ENCODE measurements at places on chromosomes 5 and 9.

- no peak for DNase-seq
These were observed 550.8 kb downstream of the CDH9 start for GRCh38 chr5:26487553-26487952.

GRCh38 chr9:23774266-23774665 lies 51.8 kb downstream of the ELAVL2 start:
- no peak for DNase-seq

DNA sequence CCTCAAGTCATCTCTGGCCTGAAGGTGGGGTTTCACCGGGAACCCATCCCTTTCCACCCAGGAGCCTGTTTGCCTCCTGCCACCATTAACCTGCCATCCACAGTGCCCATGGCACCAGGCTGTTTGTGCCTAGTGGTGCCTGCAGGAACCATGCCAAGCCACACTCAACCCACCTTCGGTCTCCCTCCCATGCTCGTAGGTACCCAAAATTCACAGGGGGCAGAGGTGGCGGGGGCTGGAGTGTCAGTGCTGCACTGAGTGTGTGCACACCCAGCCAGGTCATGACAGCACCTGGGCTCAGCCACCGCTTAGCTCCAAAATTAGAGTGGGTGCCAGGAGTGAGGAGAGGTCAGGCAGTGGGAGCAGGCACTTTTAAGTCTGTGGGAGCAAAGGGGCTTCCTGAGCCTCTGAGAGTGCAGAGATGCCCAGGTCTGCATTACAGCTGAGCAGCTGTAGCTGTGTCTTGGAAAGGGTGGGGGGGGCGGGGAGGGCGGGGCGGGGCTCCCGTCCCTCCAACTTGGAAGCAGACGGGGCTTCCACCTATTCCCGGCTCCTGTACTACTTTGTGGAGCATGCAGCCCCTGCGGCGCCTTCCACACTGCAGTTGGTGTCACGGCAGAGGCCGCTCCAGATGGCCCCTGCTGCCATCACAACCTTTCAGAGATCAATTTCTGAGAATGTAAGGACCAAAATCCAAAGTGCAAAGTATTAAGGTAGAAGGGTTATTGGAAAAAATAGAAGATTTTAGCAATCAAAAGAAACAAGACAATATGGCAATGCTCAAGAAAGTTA lies 2396.8 kb upstream of the C9orf72 start:
- no peak for DNase-seq

DNA sequence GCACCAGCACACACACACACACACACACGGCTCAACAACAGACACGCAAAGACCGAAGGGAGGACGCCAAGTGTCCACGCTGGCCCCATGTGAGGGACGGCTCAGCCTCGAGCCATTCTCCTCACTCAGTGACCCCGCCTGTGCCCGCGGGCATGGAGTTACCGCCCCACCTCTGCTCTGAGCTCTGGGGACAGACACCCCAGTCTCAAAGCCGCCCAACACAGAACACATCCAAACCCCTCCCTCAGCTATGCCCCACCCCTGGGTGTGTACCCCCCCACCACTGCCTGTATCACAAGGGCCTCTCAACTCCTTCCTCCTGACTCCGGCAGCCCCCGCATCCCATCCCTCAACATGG lies 81.2 kb downstream of the CAMSAP1 start:
- no peak for DNase-seq

- no peak for DNase-seq
These were observed 33.5 kb upstream of the JADE2 start for GRCh38 chr5:134491841-134492442.

All from cerebellar nuclear complex (tissue), 1 donor.